ENCODE measurements at places on chromosomes 12 and 14.
A peak's percentile ranks its signal among the peaks of the same experiment; 100 is the strongest.

GRCh38 chr12:106868982-106869700 is 86.6 kb upstream of the TMEM263 start:
- no peak for DNase-seq

GRCh38 chr14:63203015-63203414 is 1.2 kb upstream of the RHOJ start:
- no peak for DNase-seq

DNA sequence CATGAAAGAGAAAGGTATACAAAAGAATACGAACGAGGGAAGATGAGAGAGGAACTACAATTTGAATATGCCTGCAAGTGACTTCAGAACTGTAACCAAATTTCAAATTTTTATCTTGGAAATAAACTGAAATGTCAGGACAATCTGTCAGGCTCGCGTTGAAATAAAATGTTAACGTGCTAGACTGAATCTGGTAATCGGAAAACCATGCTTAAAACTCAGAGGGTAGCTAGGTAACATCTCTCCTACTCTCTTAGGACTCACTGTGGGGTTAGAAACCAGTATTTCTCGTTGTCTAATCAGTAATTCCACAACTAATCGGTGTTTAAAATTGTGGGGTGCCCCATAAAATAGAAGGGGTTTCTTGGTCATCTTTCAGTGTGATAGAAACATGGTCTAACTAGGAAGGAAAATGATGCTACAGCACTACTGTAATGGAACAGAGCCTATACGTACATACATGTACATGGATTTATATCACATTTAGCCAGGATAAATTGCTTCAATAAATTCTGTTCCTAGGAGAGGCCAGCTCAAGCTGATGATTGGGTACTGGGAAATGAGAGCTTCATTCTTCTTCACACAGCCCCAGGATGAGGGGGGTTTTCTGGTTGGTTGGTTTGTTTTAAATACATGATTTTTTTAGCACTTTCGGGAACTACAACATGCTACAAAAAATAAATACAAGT is 23.9 kb downstream of the ATF7 start:
- peak; percentile 38 for DNase-seq

GRCh38 chr12:114408471-114408885 is 2.5 kb upstream of the TBX5 start:
- no peak for DNase-seq

DNA sequence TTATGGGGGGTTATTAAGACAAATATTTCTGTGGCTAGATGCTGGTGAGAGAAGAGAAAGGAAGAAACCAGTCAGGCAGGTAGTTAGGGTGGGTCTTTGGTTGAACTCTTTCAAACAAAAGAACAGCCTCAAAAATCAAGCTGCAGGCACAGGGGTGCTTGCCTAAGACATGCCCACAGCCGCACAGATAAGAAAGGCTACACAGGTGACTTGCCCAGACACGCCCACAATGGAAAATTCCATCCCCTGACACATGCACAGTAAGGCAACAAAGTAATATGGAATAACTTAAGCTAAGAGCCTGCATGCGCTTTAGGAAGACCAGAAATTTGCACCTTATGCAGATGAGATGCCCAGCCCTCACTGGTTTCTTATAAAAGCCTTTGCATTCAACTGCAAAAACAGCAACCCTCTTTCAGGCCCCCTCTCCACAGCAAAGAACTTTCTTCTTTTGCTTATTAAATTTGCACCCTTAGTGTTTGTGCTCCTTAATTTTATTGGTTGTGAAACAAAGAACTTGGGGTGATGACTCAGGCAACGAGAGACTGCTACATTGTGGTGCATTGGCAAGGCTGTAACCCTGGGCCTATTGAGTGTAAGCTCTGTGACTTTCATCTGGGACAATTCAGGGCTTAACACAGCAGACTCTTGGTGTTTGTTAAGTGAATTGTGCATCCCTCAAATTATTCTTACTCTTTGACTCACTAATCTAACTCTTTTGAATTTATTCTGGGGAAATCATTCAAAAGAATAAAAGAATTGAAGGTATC is 149.4 kb downstream of the RPAP3 start:
- no peak for DNase-seq

GRCh38 chr14:80959496-80959895 is 4.1 kb downstream of the TSHR start:
- peak; percentile 99 for DNase-seq

DNA sequence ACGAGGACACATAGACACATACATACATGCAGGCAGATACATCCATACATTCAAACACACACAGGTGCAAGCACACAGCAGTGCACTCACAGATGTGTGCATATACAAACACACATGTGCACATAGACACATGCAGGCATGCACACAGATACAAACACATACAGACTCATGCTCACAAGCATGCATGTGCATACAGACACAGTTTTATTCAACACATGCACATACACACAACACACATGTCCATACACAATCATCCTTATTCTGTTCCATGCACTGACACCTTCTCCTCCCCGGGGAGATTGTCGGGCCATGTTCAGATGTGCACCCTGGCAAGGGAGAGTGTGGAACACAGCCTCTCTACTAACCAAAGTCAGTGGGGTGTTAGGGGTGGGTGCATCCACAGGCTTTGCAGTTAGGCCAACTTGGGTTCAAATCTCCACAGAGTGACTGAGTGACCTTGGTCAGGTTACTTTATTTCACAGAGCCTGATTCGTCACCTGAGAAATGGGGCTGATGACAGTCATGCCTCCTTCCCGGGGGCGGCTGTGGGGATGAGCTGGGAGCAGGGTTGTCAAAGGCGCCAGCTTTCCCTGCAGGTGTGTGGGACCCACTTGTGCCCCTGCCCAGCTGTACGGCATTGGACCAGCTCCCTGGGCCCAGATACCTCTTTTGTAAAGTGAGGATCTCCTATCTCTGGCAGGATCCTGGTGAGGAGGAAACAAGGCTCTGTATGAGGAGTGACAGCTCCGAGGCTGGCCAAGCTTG is 250.1 kb downstream of the SLC41A2 start:
- DNase-seq, result no peak

DNA sequence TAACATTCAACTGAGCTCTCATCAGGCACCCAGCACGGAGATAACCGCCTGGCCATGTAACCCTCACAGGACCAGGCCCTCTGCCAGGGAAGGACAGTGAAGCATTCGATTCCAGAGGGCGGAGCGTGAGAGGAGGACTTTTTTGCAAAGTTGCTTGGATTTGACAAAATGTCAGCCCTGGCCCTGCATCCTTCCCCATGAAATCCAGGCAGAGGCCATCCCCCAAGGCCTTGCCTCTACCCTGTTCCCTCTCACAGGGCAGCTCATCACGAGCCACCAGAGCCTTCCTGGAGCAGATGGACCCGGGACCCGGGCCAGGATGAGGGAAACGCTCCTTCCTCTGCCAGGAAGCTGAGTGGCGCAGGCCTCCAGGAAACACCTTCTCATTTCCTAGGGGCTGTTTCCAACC is 17.0 kb downstream of the CAMKK2 start:
- DNase-seq, result no peak

DNA sequence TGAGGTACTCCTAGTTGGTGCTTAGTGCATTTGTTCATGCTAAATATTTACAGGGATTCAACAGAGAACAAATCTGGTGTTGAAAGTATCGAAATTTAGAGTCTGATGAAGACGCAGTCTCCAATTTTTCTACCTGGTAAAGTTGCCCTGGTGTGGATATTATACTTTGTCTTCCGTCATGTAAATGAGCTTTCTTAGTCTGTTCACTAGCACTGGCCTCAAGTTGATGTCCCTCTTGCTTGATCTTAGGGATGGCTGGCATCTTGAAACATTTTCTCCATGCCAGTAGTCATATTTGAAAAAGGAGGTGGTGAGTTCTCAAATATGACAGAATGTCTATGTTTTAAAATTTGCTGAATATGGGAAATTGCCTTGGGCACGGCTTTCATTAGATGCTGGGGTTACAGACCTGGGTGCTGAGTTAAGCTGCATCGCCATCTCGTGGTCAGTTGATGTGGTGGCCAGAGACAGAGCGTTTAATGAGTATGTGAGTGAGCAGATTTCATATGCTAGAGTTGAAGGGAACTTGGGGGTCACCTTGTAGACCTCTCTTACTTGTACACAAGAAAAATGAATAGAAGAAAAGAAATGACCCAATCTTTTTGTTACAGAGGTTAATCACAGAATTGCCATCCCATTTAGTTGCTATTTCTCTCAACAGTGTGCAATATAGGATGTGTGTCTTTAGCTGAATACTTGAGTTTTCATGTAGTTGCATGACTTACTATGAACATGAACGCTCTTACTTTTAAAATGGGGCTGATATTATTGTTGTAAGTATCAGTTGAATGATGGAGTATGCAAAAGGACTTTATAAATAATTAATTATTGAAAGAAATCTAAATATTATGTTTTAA is 172.8 kb upstream of the DCN start:
- DNase-seq, result peak; percentile 79

GRCh38 chr14:53432378-53432802 is 279.3 kb upstream of the DDHD1 start:
- DNase-seq, result peak; percentile 40

DNA sequence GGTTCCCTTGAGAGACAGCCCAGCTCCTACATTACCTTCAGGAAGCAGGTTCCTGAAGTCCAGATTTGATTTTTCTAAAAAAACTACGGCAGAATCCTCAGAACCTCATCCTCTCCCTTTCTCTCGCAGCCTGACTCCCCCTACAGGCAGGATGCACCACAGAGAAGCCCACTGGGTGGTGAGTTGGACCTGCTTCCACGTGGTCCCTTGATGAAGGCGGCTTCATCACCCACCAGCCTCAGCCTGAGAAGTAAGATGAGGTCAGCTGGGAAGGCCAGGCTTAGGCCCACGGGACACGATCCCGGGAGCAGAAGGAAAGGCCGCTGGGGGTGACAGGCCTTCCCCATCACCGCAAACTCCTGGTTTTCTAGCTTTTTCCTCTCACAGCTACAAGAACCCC is 83.0 kb downstream of the ACTN1 start:
- DNase-seq, result peak; percentile 15

- no peak for DNase-seq
Measured at GRCh38 chr14:102777711-102778337, 575 bp downstream of the TRAF3 start.

GRCh38 chr12:94563286-94563685 is 87.1 kb downstream of the TMCC3 start:
- DNase-seq, result peak; percentile 41

- no peak for DNase-seq
Measured at GRCh38 chr12:67082221-67082620, 186.9 kb upstream of the CAND1 start.

GRCh38 chr14:101630056-101630965 is 69.0 kb downstream of the DIO3 start:
- no peak for DNase-seq

DNA sequence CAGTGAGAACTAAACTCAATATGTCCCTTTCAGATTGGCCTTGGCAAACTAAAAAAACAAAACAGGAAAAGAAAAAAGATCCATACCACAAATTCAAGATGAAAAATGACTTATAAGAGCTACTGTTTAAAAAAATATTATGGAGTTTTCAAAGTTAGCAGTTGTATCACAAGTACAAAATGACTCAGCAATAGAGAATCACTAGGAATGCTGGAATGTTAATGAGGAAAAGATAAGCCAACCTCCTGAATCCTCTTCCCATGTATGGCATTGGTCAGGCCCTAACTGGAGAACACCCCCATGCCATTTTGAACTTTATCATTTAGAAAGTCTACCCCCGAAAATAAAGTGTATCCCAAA is 62.2 kb downstream of the PPP1R36 start:
- DNase-seq, result no peak

DNA sequence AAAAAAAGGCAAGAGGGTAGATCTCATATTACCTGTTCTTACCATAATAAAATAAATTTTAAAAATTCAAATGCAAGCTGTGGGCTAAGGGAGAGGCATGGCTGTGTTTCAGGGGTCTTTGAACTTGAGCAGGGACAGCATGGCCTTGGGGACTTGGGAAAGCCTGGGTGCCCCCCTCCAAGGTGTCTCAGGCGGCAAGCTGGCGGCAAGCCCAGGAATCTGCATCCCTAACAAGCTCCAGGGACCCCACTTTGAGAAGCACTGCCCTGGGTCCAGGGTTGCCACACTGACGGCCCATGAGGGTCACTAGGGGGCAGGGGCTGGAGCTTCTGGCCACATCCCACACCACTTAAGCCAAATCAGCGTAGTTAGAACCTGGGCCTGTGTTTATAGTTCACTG is 193.8 kb downstream of the SLC15A4 start:
- DNase-seq, result no peak

DNA sequence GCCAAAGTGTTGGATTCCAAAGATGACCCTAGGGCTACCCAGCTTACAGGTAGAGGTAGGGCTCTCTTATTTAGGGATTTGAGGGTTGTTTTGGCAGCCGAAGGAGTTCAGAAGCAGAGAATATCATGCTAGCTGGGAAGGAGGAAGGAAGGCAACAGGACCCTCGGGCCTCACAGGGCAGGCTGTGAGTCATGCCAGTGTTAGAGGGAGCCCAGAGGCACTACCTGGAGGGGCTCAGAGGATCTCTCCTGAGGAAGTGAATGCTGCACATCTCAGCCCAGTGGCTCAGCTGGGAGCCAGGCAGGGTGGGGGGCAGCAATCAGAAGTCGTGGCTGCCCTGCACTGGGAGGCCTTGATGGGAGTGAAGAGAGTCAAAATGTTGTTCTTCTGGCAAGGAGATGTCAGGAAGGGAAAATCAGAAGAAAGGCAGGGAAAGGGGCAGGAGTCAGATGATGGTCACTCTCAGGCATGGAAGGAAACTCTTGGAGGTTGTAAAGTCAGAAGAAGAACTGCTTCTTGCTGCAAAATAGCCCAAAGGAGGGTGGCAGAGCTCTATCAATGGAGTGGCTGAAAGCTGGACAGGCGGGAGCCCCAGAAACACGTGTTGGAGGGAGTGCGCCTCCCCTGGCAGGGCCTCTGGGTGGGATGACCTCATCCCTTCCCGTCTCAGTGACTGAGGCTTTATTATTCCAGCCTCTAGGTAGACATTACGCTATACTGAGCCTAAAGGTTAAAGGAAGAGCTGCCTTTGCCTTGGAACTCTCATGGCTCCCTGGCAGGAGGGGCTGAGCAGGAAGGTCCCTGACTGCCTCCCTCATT is 141.3 kb downstream of the SMOC1 start:
- DNase-seq, result no peak

DNA sequence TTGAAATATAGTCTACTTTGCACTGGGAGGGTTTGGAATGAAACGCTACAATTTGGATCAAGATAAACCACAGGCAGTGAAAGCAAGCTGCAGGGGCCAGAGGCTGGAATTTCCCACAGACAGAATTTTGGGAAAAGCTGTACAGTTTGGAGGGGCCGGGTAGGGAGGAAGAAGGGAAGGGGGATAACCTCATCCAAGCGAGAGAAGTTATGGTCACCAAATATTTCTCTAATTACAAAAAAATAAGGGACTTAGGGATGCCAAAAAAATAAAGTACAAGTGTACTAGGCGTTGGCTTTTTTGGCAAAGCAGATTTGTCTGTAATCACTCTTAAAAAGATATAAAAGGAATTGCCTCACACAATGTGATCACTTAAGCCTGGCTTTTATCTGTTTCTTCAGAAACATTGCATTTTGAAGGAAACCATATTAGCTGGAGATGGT is 31.2 kb upstream of the ADGRD1 start:
- no peak for DNase-seq

DNA sequence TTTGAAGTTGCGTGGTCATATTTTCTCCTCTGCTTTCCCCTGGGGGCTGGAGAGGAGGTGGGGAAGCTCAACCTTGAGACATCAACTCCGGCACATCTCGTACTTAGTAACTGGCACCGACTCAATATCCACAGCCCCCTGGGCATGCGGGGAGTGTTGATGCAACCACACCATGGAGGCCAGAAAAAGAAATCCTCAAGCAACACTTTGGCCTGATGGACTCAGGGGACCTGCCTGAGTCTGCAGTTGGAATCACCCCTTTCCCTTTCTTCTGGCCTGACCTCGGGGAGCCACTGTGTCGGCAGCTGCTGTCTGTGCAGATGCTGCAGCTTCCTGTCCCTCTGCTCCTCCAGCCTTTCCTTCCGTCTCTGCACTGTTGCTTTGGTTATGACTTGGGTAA is 11.4 kb upstream of the AACS start:
- DNase-seq, result no peak
